ENCODE measurements at places on chromosomes 16 and 17. TPM values are rescaled to one million over a fixed set of nuclear protein-coding genes. Genes with fewer than 3 reads are reported as not detected.

GRCh38 chr17:57983446-57983845, 4.6 kb downstream of the VEZF1 start:
- peaks cover 28% of the 10 kb centered on the region for H3K36me3 ChIP-seq
- no peaks in the 10 kb centered on the region for H3K27me3 ChIP-seq
- peaks cover 55% of the 10 kb centered on the region for H3K4me1 ChIP-seq
- DNase-seq, result no peak
- H3K27ac ChIP-seq, result no peak overlapping the region

DNA sequence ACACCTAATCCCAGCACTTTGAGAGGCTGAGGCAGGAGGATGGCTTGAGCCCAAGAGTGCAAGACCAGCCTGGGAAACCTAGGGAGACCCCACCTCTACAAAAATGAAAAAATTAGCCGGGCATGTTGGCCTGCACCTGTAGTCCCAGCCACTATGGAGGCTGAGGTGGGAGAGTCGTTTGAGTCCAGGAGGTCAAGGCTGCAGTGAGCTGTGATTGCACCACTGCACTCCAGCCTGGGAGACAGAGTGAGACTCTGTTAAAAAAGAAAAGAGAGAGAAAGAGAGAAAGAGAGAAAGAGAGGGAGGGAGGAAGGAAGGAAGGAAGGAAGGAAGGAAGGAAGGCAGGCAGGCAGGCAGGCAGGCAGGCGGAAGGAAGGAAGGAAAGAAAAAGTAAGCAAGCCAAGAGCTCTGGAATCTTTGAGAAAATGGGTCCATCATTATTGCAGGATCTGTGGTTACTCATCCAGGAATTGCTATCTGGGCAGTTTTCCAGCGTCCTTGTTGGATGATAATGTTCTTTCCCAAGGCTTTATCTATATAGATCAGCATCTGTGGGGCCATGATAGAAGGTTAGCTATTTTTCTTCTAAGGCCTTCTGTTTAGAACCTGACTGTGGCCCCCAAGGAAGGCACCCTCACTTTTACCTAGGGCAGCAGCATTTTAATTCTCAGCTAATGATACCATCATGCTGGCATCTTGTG, 533.2 kb upstream of the CDH5 start:
- H3K4me1 ChIP-seq, result no peaks in the 10 kb centered on the region
- H3K36me3 ChIP-seq, result no peaks in the 10 kb centered on the region
- no peak overlapping the region for H3K27ac ChIP-seq
- no peaks in the 10 kb centered on the region for H3K27me3 ChIP-seq
- DNase-seq, result no peak

DNA sequence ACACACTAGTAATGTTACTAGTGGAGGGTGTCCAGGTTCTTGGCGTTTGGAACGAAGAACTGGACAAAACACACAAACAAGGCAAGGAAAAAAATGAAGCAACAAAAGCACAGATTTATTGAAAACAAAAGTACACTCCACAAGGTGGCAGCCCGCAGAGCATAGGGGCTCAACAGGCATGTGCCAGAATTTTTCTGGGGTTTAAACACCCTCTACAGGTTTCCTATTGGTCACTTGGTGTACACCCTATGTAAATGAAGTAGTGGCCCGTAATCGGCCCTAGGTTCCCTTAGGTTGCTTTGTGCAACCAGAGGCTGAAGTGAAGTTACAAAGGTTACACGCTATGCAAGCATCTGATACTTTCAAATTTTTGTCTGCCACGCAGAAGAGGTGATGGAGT, 8.1 kb downstream of the OR2C1 start:
- H3K4me3 ChIP-seq, result no peak overlapping the region
- peaks cover 3% of the 10 kb centered on the region for H3K4me1 ChIP-seq
- H3K27ac ChIP-seq, result no peak overlapping the region
- no peaks in the 10 kb centered on the region for H3K27me3 ChIP-seq
- no peaks in the 10 kb centered on the region for H3K36me3 ChIP-seq
- DNase-seq, result no peak

- peak; percentile 92 for DNase-seq
- no peaks in the 10 kb centered on the region for H3K36me3 ChIP-seq
- peaks cover 22% of the 10 kb centered on the region for H3K4me1 ChIP-seq
Observed at GRCh38 chr17:50345432-50346312, at the start of gene XYLT2. Gene XYLT2, plus strand, starts transcription at chr17:50346126. Its CDS starts 15 bp downstream, at chr17:50346141.

Gene SNAI3
- total RNA-seq, result 2.2 TPM

Gene KCNG4
- total RNA-seq, result not detected

Gene MYO15B
- total RNA-seq, result 26.1 TPM

DNA sequence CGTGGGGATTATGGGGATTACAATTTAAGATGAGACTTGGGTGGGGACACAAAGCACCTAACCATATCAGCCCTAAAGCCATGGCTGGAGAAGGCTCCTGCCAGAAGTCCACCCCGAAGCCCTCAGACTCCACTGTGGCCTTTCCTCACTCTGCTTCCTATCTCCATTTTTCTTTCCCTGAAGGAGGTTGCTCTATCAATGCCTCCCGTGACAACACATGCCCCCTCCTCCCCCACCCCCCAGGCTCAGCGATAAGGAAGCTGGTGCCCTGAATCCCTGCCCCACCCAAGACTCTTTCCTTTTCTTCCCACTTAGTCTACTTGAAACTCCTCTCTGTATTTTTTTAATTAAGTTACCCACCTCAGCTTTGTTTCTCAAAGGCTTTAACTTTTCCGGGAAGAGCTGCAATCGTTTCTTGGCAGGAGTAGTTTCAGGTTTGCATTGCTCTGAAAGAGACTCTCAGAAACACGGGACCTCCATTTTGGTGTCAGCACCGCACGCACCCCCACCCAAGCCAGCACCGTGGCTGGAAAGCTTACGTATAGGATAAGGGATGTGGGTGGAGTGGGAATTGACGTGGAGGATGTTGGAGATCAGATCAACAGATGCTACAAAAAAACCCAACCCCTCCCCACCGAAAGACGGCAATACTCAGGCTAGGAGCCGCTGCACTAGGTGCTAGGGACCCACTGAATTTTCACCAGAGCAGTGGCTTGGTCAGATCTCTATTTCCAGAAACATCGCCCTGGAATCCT, 15.2 kb upstream of the CA4 start:
- no peaks in the 10 kb centered on the region for H3K36me3 ChIP-seq
- no peak for DNase-seq
- peak overlapping the region; percentile 74 for H3K4me3 ChIP-seq
- peaks cover 14% of the 10 kb centered on the region for H3K27me3 ChIP-seq
- H3K4me1 ChIP-seq, result peaks cover 8% of the 10 kb centered on the region

GRCh38 chr16:16067127-16067526, 117.7 kb downstream of the ABCC1 start:
- H3K4me3 ChIP-seq, result no peak overlapping the region
- peaks cover 5% of the 10 kb centered on the region for H3K4me1 ChIP-seq
- H3K36me3 ChIP-seq, result peaks cover 14% of the 10 kb centered on the region
- H3K27me3 ChIP-seq, result no peaks in the 10 kb centered on the region
- no peak for DNase-seq

Gene SLC38A8
- total RNA-seq, result not detected

Gene NEK8
- 8.0 TPM for total RNA-seq

- H3K4me1 ChIP-seq, result peaks cover 44% of the 10 kb centered on the region
- H3K27ac ChIP-seq, result peak overlapping the region; percentile 55
- DNase-seq, result peak; percentile 71
- no peak overlapping the region for H3K4me3 ChIP-seq
Observed at GRCh38 chr17:50903604-50904517, 37.7 kb upstream of the TOB1 start.

DNA sequence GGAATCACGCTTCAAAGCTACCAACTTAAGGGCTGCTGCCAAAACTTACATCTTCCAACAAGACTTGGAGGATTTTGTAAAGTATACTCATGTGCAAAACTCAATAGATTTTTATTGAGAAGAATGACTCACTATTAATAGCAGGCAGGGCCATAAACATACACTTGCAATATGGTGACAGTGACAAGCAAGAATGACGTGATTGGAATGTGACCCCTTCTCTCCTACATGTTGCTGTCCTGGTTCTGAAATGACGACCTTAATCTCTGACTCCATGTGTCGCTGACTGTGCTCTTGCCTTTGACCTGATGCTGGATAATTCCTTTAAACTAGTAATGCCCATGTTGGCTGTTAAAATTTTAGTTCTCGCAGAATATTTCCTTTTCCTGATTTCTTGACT, 174.5 kb downstream of the PARN start:
- no peak for DNase-seq
- no peaks in the 10 kb centered on the region for H3K4me1 ChIP-seq
- H3K4me3 ChIP-seq, result no peak overlapping the region
- no peaks in the 10 kb centered on the region for H3K27me3 ChIP-seq

- H3K4me1 ChIP-seq, result no peaks in the 10 kb centered on the region
- no peak for DNase-seq
- H3K27me3 ChIP-seq, result no peaks in the 10 kb centered on the region
- no peaks in the 10 kb centered on the region for H3K36me3 ChIP-seq
- no peak overlapping the region for H3K4me3 ChIP-seq
Observed at GRCh38 chr17:65855245-65855644, 293.8 kb upstream of the AXIN2 start.

- H3K4me1 ChIP-seq, result no peaks in the 10 kb centered on the region
- no peaks in the 10 kb centered on the region for H3K27me3 ChIP-seq
- H3K36me3 ChIP-seq, result no peaks in the 10 kb centered on the region
- H3K27ac ChIP-seq, result no peak overlapping the region
Observed at GRCh38 chr16:5971924-5972323, 874.3 kb upstream of the EEF2KMT start.

Data from CD8-positive, alpha-beta memory T cell (primary cell).